ENCODE measurements at places on chromosomes 5 and 9. TPM values are rescaled to one million over a fixed set of nuclear protein-coding genes. Genes with fewer than 3 reads are reported as not detected.
A peak's percentile ranks its signal among the peaks of the same experiment; 100 is the strongest.

DNA sequence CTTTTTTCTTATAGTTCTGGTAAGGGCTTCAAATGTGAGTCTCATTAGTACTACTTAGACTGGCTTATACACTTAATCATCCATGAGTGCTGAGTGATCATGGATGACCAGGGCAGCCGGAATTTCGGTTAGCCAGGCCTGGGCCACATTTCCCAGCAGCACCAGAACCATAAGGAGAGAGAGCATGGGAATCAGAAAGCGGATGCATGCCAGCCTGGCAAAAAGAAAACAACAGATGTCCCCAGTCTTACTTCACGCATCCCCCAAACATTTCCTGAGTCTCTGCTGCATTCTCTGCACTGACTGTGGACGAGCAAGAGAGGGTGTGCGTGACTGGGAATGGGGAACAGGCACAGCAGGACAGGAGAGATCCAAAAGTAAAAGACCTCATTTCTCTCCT is 371.1 kb upstream of the ZNF608 start:
- no peak for DNase-seq

DNA sequence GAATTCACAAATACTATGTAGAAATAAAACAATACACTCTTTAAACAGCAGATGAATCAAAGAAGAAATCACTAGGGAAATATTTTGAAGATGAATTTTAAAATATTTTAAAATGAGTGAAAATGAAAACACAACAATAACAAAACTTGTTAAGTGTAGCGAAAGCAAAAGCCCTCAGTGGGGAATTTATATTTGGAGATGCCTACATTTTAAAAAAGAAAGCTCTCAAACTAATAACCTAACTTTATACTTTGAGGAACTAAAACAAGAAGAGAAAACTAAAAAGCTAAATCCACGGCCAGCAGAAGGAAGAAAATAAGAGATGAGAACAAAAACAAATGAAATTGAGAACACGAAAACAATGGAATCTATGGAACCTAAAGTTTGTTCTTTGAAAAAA is 22.7 kb downstream of the SPDL1 start:
- no peak for DNase-seq

DNA sequence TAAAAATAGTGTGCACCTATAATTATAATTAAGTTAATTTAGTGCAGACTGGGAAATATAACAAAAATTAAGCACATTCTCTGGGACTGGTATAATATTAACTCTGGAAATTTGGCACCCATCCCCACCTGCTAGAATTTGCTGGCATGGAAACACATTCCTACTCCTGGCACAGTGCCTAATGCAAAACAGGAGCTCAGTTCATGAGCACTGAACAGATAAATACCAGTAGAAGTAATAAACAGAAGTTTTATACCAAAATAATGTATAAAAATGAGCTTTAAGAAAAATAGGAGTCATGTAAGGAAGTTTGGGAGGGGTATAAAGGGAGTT is 23.7 kb upstream of the NPR3 start:
- peak; percentile 68 for DNase-seq

DNA sequence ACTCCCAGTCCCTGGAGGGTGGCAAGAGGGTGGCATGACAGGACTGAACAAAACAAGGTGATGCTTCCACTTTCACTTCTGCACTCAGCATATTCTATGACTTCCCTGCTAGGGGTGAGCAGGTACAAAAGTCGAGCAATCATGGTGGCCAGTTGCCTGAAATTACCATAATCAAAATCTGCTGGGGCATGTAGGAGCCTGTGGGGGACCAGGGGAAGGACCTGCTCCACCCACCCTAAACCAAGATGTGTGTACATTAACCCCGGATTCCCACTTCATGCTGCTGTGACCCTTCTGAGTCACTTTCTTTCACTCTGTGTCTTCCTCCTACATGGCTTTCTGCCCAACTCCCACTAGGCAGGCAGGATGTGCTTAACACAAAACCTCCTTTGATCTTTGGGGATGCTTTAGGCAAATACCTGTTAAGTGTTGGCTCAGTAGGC is 73.3 kb upstream of the PHF24 start:
- DNase-seq: no peak

DNA sequence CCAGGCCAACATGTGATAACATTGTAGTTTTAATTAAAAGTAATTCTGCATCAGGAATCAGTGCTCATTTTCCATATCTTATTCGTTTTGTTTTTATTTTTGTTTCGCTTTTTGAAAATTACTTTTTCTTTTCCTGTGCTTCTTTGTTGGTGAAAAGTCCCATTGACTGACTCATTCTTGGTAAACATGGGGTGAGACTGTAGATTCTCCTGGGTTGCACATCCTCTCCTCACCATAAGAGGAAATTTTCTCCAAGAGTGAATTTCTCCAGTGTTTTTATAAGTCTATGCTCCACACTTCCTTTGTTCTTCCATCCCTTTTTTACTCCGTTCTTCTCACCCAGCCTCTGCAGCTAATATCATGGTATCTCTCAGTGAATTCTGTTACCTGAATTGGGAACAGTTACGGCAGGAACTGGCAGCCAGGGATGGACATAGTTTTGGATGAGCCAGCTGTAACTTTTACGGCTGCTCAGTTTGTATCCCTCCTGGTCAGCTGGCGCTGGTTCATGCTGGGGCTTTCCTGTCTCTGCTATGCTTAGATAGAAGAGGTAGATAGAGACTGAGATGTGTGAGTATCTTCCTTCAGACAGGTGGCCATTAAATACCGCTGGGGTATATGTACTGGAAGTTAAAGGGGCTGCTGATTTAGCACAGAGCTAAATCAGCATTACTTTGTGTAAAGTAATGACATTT is 80.0 kb downstream of the MAN2A1 start:
- DNase-seq: no peak

DNA sequence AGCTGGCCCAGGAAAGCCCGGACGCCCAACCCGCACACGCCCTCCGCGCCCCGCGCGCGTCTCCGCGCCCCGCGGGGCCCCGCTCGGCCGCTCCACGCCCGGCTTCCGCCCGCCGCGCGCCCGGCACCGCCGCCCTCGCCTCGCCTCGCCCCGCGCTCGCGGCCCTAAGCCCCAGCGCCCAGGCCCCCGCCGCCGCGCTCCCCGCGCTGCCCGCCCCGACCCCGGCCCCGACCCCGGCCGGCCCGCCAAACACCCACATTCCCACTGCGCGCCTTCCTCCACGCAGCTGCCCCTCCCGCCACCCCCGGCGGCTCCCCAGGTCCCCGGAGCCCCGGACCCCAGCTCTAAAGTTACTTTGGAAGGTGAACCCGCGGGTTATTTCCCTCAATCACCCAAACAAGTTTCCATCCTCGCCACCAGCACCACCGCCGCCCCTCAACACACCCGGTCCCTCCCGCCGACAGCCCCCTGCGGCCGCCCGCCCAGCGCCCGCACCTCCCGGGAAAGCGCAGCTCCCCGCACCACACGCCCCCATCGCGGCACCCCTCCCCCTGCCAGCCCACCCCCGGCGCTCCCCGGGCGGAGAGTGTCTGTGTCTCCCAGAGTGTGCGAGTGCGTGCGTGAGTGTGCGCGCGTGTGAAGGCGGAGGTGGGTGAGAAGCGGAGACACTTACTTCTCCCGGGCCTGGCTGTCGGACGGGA is 439 bp downstream of the SSBP2 start:
- no peak for DNase-seq

GRCh38 chr5:138032028-138032571 is 779 bp downstream of the FAM13B start:
- peak; percentile 65 for DNase-seq

DNA sequence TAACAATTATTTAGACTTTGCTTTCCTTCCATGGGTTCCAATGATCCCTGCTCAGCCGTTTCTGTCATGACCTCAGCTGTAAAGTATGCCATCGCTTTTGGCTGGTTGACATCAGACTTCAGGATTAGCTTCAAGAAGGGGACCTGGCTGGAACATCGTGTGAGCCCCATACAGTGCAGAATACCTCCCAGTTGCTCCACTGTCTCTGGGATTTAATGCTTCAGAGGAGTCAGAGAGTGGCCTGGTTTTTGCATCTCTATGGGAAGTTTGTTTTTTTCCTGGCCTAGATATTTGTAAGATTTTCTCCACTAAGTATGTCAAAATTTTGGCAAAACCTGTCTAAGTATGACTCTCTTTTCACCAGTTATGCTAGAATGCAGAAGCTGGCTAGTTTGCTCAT is 216.9 kb downstream of the GABBR2 start:
- DNase-seq: peak; percentile 73

- DNase-seq: no peak
These were observed 19.2 kb upstream of the TXNDC8 start for GRCh38 chr9:110356639-110357395.

DNA sequence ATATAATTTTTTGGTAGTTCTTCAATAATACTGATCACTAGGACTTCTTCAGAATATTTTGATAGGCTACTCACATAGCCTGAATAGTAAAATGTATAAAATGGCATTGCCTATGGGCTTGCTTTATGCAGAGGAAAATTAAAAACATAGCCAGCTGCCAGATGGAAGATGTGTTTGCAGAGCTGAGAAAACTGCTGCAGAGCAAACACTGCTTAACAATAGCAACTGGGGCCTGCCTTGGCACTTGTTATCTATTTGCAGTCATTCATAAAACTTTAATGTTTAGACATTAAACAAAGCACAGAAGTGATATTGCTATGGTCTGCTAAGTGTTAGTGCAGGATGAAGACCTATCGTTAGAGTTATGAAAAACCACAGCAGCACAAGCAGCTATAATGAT is 151.5 kb upstream of the SMC2 start:
- DNase-seq: no peak

- no peak for DNase-seq
These were observed 405.9 kb downstream of the MLLT3 start for GRCh38 chr9:20216438-20216837.

GRCh38 chr5:102975457-102976182 is 144.3 kb downstream of the GIN1 start:
- DNase-seq: peak; percentile 68

- no peak for DNase-seq
These were observed 27.1 kb downstream of the GRAMD2B start for GRCh38 chr5:126450346-126450745.

GRCh38 chr5:92505145-92505544 is 1075.9 kb downstream of the NR2F1-AS1 start:
- DNase-seq: peak; percentile 16

GRCh38 chr5:139646111-139646510 is 2.0 kb upstream of the CXXC5 start:
- DNase-seq: no peak

Gene SHISAL2B
- not detected for total RNA-seq

Gene CDC23
- 31.4 TPM for total RNA-seq

Gene APBA1
- total RNA-seq: 12.4 TPM

Gene KCNMB1
- not detected for total RNA-seq

Gene SLC23A1
- not detected for total RNA-seq

Gene ELAVL2
- 0.81 TPM for total RNA-seq
